NCI-H187 (cell line): ENCODE measurements at places on chromosomes 3 and 15.

DNA sequence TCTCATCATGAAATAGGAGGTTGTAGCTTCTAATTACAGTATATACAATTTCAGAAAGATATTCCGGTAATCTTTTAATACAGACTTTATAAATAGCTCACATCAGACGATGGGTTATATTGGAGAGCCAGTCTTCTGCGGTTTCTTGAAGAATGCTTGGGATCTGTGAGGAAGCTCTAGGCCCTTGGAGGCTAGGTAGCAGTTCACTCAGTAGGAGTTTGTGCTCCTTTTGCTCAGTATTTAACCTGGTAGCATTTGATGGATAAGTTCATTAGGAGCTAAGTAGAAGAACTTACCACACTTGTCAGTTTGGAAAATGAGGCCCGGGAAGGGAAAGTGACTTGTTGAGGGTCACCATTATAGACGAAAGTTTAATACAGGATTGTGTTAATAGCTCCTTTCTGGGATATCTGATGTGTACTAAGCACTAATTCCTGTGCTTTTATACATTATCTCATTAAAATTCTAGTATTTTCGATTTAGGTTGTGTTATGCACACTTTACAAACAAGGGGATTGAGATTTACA, 2.8 kb downstream of the FNDC3B start:
- DNase-seq: no peak

- peak; percentile 73 for DNase-seq
Measured at GRCh38 chr15:84600331-84600686, 500 bp upstream of the ZSCAN2 start.

DNA sequence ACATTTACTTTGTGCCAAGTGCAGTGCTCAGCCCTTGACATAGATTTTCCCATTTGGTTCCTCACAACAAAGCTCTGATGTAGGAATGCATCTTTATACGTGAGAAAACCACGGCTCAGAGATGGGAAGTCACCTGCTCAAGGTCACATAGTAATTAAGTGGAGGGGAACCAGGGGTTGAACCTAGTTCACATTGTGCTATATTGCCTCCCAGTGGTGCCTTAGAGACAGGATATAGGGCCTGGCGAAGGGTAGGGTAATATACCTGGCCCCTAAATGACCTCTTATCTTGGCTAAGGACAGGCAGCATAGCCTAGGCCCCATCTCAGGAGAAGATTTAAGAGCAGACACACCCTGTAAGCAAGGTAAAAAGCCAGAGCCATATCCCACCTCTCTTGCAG, 71.5 kb downstream of the FOXP1 start:
- DNase-seq: no peak

GRCh38 chr3:17626395-17626794, 116.0 kb downstream of the TBC1D5 start:
- DNase-seq: no peak

GRCh38 chr3:15102256-15102655, 3.3 kb upstream of the RBSN start:
- no peak for DNase-seq

GRCh38 chr15:77529394-77530159, 103.1 kb downstream of the LINGO1 start:
- no peak for DNase-seq

DNA sequence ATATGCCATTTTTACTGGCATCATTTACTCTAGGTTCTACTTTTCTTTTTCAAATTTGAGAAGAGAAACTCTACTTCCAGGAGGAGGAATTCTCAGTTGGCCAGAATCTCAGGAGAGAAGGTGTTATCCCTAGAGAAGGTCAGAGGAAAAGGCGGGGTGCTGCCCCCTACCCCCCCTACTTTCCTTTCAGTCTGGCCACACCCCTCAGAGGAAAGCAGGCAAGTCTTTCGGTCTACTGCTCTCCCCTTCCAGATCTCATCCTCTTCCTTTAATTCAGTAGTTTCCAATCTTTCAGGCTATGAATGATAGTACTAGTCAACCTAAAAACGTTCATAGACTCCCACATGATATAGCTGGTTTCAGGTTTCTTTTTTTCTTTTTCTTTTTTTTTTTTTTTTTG, 366.5 kb upstream of the TBL1XR1 start:
- no peak for DNase-seq

DNA sequence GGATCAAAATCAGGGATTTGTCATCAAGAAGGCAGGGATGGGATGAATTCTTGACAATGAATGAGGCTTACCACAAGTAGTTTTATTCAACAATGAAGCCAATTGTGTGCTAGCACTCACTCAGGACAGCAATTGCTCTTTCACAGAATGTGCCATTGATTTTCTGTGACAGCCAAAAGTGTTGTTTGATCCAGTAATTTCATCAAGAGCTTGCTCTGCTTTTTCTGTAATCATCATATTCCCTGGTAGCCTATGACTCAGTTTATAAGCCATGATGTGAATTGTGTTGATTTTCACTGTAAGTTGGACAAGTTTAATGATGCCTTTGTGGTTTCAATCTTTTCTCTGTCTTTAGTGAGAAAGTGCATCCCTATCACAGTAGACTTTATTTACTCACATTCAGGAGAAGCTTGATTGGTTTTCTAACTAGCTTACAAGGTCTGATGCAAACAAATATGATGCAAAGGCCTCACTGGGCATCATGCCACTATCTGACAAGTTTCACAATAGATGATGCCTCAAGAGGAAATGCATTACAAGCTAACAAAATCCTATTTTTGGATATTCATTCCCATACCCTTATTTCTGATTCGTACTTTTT, 13.6 kb upstream of the CSRNP1 start:
- no peak for DNase-seq

DNA sequence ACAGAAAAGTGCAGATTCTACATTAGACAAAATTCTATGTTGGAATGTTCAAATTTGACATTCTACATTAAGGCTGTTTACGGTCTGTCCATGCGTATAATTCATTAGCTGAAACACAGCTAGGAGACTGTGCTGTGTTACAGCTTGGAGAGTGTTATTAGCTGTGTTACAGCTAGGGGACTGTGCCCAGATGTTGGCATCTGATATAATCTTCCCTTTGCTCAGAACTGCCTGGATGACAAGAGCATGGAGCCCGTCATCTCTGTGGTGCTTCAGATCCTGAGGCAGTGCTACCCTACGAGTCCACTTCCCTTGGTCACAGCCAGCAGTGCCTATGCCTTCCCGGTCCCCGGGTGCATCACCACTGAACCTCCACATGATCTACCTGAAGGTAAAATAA, 177.0 kb downstream of the AGBL1 start:
- no peak for DNase-seq

DNA sequence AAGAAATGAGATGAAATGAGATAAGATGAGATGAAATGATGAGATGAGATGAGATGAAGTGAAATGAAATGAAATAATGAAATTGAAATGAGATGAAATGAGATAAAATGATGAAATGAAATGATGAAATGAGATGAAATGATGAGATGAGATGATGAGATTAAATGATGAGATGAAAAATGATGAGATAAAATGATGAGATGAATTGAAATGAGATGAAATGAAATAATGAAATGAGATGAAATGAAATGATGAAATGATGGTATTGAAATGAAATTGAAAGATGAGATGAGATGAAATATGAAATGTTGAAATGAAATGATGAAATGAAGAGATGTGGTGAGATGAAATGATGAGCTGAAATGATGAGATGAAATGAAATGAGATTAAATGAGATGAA, 231.0 kb downstream of the GOLGA6L6 start:
- no peak for DNase-seq

DNA sequence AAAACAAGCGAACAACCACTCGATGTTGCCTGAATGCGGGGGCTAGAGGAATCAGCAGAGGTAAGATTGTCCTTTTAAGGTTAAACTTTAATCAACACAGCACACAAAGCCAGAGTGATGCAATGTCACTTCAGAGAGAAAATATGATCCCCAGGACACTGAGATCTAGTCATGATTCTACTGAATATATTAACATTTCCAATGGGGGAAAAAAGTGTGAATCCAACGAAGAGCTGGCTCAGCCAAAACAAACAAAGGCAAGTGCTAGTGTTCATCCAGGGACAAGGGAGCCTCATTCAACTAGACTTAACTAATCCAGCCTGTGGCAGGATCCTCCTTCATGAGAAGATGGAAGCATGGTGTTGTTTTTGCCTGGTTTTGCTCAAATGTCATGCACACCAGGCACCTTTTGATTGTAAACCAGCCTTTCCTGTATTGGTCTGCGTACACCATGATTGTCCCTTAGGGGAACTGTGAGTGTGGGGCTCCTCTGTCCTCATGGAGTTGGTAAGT, 35.8 kb downstream of the SCG5 start:
- DNase-seq: no peak

GRCh38 chr15:80629355-80629754, 65.8 kb upstream of the ABHD17C start:
- DNase-seq: no peak

DNA sequence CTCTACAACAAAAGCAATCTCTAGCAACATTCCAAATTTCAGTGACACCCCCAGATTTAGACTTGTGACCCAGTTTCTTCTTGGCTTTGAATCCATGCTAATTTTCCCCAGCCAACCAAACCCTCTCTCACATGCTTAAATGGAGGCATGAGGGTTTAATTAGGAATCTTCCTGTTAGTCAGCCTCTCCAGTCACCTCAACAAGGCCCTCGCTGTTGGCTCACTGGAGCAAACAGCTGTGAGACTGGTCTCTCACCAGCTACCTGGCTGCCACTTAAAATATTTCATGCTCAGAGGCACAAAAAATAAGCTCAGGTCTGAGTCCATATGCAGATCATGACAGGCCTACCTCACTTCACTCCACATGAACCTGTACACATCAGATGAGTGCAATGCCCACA, 630.4 kb upstream of the ADAMTS9 start:
- DNase-seq: no peak

DNA sequence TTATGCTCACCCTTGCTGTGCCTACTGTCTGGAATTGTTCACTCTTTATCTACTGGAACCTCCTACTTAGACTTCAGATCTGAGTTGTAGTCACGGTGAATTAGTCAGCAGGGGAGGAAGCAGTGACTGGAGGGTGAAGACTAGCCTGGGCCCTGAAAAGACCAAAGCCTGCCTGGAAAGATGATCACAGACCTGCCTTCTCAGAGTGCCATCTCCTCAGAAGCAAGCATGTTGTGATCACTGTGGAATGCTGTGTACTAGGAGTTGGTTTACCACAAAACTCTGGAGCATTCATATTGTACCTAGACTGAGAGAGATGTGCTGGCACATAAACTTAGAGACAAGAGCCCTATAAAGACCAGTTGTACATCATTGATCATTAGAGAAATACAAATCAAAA, 100.7 kb upstream of the SCN10A start:
- no peak for DNase-seq

DNA sequence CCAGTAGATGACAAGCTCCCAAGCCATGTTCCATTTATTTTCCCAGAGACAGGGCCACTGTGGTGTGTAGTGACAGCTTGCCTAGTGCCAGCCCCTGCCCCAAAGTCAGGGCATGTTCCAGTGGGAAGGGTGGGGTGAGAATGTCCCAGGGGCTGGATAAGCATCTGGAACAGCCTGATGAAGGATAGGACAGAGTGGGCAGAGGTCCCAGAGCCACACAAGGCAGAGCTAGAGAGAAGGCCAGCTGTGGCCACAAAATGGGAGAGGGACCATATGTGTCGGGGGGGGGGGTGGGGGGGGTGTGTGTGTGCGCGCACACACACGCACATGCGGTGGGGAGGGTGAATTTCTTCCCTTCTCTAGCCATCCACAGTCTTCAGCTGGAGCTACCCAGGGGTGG, 27.0 kb upstream of the TSPAN3 start:
- DNase-seq: no peak

- DNase-seq: no peak
Measured at GRCh38 chr15:67899596-67900283, 59.9 kb upstream of the RNU6-1 start.

DNA sequence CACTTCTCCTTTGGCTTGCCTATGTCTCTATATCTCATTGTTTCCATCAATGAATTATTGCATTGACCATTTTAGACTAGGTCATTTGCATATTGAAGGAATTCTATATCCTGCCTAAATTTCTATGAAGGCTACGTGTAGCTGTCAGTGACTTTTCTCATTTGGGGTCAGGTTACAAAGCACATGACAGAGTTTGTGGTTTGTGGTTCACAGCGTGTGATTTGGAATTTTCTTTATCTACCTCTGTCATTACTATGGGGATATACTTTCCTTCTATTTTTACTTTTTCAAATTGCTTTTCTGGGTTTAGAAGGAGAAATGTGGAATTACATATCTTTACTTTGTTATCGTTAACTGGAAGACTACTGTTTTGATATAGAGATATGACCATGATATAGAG, 317.3 kb upstream of the CFAP20DC start:
- no peak for DNase-seq

GRCh38 chr3:155218462-155218861, 75.0 kb downstream of the STRIT1 start:
- no peak for DNase-seq

DNA sequence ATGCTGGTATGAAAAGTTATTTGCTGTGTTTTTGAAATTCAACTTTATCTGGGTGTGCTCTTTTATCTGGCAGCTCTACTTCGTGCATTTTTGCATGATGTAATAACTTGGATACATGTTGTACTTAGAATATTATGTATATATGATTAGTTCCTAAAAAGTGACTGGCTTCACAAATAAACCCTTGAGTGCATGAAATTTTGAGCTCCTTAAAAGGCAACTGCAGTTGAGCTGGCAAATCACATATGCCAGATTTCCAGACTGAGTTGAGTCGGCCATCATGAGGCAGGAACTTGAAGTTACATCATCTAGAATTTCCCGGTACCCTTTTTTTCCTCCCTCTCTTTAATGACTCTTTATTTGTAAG, 162.5 kb downstream of the FNDC3B start:
- DNase-seq: no peak

DNA sequence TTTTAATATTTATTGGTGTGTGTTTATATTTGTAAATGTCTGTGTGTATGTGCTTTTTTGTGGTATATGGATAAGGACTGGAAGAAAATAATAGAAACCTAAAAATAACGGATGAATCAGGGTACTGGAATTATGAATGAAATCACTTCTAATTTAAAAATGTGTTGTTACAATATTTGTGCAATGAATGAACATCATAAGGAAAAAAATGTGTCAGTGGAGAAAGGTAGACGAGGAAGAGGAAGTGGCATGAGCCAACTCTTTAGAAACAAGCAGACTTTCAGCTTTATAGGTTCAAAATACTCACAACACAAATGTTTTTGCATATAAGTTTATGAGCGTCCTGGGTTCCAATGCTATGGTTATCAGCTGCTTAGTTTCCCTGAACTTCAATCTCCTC, 59.4 kb downstream of the SOX2 start:
- DNase-seq: no peak

DNA sequence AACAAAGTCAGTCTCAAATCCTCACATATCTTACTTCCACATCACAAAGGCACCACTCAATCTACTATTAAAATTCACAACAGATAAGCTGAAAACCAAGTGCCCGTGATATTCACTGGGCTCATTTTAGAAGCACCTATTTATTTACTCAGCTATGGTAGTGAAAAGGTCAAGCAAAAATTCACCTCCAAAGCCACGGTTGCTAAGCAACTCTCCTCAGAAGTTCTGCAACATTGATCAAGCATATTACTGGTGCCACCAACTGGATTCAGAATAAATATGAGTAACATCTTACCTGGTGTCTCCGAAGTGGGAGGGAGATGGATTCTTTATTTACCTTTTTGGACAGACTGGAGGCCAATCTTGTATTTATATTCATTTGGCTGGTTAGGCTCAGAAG, 714.8 kb downstream of the FHIT start:
- peak; percentile 31 for DNase-seq
